ENCODE measurements at places on chromosomes 11 and 22.
A peak's percentile ranks its signal among the peaks of the same experiment; 100 is the strongest.

DNA sequence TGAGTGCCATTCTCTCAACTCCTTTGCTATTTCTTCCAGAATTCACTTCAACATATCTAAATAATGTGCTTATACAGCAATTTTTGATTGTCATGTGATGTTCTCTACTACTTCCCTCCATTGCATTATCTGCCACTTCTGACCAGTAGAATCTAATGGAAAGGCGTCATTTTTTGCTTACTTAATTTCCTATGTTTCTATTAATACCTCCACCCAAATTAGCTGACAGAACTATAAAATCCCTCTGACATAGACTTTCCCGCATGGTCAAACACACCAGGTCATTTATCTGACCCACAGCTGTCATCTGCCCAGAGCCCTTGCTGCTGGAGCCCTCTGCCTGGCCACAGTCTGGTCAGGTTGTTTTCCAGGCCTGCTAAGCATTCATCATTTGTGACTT lies 258.6 kb upstream of the NARS2 start:
- no peak for DNase-seq

- no peak for DNase-seq
Measured at GRCh38 chr11:125494031-125494360, 2.1 kb downstream of the FEZ1 start.

GRCh38 chr11:132464003-132464342 lies 1068.3 kb downstream of the OPCML start:
- DNase-seq: peak; percentile 70

DNA sequence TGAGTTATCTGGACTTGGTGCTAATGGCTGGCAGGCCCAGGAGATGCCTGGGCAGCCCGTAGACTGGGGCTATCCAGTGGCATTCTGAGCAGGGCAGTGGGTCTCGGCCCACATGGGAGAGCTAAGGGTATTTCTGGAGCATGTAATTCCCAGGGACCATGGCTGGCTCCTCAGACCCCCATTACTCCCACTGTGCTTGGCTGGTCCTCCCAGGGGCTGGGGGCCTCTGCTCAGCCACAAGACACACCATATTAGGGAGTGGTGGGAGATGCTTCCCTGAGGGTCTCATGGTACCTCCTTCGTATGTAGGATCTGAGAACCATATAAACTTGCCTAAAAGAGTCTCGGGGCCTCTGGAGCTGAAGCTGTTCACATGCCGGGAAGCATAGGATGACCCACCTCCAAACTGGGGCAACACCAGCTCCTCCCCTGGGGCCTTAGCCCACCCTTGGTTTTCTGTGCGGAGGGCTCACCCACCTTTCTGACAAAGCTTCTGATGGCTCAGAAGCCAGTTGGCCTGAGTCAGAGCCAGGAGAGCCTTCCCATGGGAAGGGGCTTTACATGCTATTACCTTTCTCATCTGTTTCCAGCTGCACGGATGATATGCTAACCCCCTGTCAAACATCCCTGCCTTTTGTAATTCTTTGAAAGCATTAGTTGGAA lies 9.5 kb upstream of the FTH1 start:
- DNase-seq: no peak

- DNase-seq: no peak
Measured at GRCh38 chr11:77508019-77508418, 34.1 kb upstream of the PAK1 start.

- DNase-seq: no peak
Measured at GRCh38 chr11:86518211-86518610, 143.5 kb downstream of the CCDC81 start.

GRCh38 chr11:47107744-47108143 lies 68.9 kb downstream of the ARFGAP2 start:
- no peak for DNase-seq

GRCh38 chr11:119772641-119773415 lies 43.8 kb upstream of the NECTIN1 start:
- no peak for DNase-seq

DNA sequence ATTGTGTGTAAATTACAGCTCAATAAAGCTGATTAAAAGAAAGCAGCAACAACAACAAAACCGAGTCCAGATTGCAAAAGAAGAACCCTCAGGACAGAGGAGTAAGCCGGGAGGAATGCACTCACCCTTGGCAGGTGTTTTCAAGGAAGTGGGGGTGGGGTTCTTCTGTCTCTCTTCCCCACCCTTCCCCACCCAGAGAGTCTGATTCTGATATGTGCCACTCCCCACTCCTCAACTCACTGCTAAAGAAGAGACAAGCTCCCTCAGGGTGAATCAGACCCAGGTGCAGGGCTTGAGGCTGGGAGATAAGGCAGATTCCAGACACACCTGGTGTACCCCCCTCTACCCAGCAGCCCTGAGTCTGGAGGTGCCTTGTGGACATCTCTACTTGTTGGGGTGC lies 38.4 kb upstream of the PHF21A start:
- DNase-seq: no peak

GRCh38 chr11:15801126-15801525 lies 555.2 kb downstream of the SOX6 start:
- DNase-seq: no peak

DNA sequence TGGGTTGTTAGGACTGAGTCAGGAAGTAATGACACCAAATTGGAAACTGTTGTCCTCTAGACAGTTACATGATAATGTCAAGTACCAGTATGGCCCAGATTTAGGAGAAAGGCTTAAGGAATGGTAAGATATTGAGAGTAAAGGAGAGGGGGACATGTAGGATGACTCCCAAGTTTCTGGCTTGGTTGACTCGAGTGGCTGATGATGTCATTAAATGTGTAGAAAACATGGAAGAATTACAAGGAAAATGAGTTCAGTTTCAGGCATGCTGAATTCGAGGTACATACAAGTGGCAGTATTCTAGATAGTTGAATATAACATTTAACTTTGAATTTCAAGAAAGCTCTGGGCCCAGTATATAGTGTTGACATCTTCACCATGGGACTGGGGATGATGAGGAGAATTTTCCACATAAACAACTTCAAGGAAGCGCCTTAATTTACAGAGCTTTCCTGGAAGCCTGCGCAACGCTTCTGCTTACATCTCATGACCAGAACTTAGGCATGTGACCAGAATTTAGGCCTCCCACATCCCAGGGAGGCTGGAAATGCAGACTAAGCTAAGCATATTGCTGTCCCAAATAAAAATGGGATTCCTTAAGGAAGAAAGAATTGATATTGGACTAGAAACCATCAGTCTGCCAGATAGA lies 3.8 kb downstream of the CFAP300 start:
- DNase-seq: no peak

GRCh38 chr11:113540416-113541330 lies 65.5 kb upstream of the DRD2 start:
- no peak for DNase-seq

DNA sequence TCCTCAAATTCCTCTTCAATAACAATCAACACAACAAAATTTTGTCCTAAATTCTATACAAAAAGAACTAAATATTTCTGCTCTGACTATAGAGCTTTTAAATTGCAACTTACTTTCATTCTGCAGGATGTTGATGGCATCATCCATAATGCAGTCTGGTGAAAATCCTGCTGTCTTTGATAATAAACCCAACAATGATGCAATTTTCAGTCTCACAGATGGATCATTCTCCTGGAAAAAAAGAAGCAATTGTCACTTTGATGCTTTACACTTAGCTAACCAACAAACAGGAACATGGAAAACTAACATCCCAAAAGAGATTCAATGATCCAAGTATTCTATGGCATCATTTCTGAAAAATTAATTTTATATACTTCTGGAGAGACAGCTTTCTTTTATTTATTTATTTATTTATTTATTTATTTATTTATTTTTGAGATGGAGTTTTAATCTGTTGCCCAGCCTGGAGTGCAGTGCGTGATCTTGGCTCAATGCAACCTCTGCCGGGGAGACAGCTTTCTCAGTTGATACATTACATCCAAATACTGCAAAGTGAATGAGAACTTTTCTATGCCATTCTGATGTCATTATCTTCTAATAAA lies 13.0 kb downstream of the INTS4 start:
- peak; percentile 12 for DNase-seq

DNA sequence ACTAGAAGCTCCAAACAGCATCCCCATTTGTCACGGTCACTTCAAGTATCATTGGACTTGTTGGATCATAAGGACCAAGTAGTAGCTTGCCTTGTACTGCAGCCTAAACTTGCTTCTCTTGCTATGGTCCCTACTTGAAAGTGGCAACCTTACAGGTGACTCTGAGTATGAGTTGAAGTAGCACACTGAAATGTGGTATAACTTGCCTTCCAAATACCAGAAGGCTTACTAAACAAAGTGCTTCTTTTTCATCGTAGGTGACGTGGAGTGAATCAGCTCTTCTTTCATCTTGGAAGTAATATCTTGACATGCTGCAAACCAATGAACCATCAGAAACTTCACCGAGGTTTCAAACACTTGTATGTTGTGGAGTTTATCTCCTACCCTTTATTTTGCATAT lies 169.0 kb upstream of the DDI1 start:
- DNase-seq: no peak

DNA sequence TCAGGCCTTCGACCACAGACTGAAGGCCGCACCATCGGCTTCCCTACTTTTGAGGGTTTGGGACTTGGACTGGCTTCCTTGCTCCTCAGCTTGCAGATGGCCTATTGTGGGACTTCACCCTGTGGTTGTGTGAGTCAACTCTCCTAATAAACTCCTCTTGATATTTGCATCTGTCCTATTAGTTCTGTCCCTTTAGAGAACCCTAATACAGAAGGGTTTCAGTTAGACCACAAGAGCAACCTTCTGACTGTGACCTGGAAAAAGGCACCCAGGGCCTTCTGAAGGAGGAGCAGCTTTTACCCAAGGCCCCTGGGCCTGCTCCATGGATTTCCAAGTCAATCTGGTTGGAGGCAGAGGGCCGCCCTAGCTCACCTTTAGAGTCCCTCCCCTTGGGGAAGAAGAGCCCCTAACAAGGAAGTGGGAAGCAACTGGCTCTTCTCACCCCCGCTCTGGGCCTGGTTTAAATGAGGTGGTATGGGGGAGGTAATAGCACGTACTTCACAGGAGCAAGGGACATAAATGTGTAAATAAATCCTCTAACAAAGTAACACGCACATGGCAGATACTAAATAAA lies 11.2 kb upstream of the CHST1 start:
- no peak for DNase-seq

DNA sequence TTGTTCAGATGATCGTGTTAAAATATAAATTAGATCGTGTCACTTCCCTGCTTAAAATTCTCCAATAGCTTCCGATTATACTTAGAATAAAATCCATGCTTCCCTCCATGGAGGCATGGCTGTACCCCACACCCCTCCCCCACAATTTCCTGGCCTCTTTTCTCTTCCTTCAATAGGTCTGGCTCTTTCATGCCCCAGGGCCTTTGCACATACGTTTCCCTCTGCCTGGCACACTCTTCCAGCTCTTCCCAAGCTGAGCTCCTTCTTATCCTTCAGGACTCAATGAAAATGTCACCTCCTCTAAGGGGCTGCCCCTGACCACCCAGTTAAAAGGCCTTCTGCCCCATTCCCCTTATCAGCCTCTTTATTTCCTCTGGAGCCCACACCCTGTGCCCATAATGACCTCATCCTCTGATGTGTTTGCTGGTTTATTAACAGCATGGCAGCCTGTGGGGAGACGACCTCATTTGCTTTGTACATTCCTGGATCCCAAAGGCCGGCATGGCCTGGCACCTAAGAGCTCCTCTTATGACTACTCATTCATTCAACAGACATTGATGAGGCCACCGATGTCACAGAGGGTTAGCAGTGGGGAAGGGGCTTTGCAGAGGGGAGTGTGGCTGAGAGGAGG lies 9.0 kb upstream of the FLRT1 start:
- DNase-seq: no peak

DNA sequence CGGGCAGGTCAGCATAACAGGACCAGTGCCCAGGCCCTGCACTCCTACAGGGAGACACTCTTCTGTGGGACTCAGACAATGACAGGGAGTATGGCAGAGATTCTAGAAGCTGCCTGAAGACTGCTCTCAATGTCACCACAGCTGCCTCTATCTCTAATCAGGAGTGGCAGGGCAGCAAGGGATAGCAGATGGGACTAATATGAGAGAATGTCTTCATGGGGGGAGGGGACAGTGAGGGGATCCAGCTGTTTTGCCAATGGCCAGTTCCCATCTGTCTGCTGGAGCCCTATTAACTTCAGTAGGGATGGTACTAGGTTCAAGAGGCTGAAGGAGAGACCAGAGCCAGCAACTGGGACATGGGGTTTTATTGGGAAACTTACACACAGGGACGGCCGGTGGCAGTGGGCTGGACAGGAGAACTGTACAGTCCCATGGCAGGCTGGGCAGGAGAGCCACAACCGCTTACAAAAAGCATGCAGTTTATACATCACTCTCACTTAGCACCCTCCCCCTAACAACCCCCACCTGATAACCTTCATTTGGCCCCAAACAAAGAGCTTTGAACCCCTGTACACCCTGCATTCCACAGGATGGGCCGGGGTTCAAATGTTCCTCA lies 2.5 kb upstream of the CD82 start:
- no peak for DNase-seq

DNA sequence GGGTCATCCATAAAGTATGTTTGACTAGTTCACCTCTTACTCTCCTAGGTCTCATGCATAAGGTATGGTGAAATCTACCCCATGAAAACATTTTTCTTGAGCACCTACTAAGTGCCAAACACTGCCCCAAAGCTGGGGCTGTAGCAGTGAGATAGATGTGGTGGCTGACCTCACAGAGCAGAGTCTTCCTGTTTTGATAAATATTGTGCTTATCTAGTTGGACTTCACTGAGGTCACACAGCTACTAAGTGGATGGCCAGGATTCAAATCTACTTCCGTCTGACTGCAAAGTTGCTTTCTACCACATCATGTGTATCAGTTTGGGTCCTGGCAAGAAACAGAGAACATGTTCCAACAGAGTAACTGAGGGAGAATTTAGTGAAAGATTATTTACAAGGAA lies 6.4 kb upstream of the HTATIP2 start:
- no peak for DNase-seq

DNA sequence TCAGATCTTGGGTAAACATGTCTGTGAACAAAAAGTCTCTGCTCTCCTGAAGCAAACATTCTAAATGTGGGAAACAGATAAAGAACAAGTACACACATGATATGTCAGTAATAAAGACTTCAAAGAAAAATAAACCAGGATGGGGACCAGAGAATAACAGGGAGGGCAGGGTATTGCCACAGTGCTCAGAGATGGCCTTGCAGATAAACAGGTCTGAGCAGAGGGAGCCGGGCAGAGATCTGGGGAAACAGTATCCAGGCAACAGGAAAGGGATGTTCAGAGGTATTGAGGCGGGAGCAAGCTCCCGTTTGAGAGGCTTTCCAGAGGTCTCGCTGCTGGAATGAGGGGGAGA lies 2.9 kb downstream of the CCDC86 start:
- DNase-seq: no peak

- DNase-seq: no peak
Measured at GRCh38 chr22:19117111-19117512, 5.1 kb downstream of the DGCR2 start.

GRCh38 chr11:132353255-132353654 lies 982.8 kb downstream of the NTM start:
- DNase-seq: no peak
